Effector memory CD4-positive, alpha-beta T cell (primary cell): ENCODE measurements at places on chromosomes 6 and 20.

GRCh38 chr6:35713006-35713767 is 23.6 kb upstream of the ARMC12 start:
- peaks cover 8% of the 10 kb centered on the region for H3K4me1 ChIP-seq
- no peak for DNase-seq
- no peaks in the 10 kb centered on the region for H3K36me3 ChIP-seq
- H3K27me3 ChIP-seq: no peaks in the 10 kb centered on the region
- H3K4me3 ChIP-seq: no peak overlapping the region

- no peaks in the 10 kb centered on the region for H3K36me3 ChIP-seq
- H3K4me3 ChIP-seq: no peak overlapping the region
- no peaks in the 10 kb centered on the region for H3K27me3 ChIP-seq
- H3K4me1 ChIP-seq: no peaks in the 10 kb centered on the region
- DNase-seq: no peak
Observed at GRCh38 chr6:127503022-127503421, 16.1 kb downstream of the MTCL3 start.

DNA sequence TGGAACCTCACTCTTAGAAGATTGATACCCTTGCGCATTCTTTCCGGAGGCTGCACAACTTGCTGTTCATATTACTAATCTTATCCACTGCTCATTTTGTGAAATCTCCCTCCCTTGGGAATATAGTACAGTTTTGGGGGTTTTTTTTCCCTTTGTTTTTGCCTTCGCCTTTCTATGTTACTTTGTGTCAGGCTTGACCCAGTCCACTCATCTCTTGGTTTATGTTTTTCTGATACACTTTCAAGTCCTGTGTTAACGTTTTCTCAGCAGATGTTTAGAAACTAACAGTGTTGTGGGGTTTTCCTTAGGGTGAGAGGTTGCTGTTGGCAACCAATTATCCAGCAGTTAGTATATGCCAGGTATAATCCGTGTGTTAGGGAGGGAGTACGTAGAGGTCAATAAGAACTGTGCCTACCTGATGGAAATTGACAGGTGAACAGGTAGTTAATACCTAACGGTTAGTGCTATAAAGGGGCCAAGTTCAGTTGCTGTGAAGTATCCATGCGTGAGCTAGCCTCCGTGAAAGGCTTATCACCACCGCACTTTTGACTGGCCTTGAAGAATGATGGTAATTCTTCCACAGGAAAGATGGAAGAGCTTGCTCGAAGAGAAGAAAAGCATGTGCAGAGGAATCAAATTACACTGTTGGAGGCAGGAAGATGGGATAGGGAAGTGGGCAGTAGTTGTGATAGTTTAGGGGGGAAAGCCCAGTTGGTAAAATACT is 1.4 kb downstream of the NFYA start:
- H3K36me3 ChIP-seq: peaks cover 17% of the 10 kb centered on the region
- DNase-seq: no peak
- H3K4me3 ChIP-seq: peak overlapping the region; percentile 92
- H3K4me1 ChIP-seq: peaks cover 30% of the 10 kb centered on the region

DNA sequence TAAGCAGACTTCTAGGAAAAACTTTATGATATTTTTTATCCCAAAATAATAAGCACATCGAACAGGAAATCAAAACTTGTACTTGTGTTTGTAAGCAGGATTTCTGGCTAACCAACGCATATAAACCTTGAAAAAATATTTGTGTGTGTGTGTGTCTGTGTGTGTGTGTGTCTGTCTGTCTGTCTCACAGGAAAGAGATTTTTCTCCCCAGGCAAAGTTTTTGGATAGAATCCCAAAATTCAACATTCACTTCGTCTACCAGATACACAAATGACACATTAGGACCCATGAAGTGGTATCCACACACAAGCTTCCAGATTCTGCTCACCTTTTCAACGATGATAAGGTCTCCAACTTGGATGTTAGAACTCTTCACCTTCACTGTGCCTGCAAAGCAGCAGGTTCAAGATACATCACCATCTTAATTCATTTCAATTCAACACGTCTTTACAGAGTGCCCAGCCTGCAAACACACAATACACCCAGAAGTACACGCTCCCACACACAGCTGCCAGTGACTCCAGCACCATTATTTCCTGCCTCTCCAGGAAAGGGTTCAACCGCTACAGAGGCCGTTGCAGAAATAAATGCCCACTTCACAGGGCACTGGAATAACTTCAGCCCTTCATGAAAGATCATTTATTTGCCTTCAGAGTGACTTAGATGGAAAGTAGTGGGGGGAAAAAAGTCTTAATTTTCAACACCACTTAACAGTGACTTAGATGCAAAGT is 70.9 kb downstream of the ATP9A start:
- no peak overlapping the region for H3K27ac ChIP-seq
- H3K27me3 ChIP-seq: peaks cover 3% of the 10 kb centered on the region
- no peak for DNase-seq
- no peak overlapping the region for H3K4me3 ChIP-seq
- no peaks in the 10 kb centered on the region for H3K4me1 ChIP-seq

DNA sequence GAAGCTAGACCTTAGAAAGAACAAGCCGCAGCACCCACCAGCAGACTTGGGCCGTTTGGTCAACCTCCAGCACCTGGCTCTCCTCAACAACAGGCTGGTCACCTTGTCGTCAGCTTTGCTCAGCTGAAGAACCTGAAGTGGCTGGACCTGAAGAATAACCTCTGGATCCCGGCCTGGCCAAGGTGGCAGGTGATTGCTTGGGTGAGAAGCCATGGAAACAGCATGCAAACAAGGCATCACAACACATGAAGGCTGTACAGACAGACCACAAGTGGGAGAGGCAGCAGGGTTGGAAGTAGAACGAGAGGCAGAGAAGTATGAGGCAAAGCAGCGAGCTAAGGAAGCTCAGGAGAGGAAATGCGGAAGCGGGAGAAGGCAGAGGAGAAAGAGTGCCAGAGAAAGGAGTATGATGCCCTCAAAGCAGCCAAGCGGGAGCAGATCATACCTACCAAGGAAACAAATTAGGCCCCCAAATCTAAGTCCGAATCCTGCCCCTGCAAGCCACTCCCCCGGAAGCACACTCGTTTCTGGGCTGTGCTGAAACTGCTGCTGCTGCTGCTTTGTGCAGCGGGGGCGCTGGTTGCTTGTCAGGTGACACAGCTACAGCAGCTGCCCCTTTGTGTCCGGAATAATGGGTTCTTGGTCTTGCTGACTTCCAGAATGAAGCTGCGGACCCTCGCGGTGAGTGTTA is 121.6 kb upstream of the LGSN start:
- H3K36me3 ChIP-seq: no peaks in the 10 kb centered on the region
- no peaks in the 10 kb centered on the region for H3K27me3 ChIP-seq
- DNase-seq: no peak
- no peak overlapping the region for H3K27ac ChIP-seq
- no peaks in the 10 kb centered on the region for H3K4me1 ChIP-seq

GRCh38 chr20:277496-277781 is 13.1 kb downstream of the C20orf96 start:
- DNase-seq: no peak
- no peak overlapping the region for H3K4me3 ChIP-seq
- H3K36me3 ChIP-seq: no peaks in the 10 kb centered on the region
- H3K27me3 ChIP-seq: no peaks in the 10 kb centered on the region

GRCh38 chr20:34904202-34904621 is 27.8 kb downstream of the ACSS2 start:
- DNase-seq: no peak
- H3K27ac ChIP-seq: no peak overlapping the region
- no peaks in the 10 kb centered on the region for H3K27me3 ChIP-seq
- no peaks in the 10 kb centered on the region for H3K4me1 ChIP-seq
- H3K4me3 ChIP-seq: no peak overlapping the region
- H3K36me3 ChIP-seq: no peaks in the 10 kb centered on the region
